Activated T-helper 1 cell treated with anti-CD3 and anti-CD28 coated beads, Interleukin-2, amount 50 U/mL, for 16 hours (primary cell): ENCODE measurements at places on chromosomes 12 and 14.
A peak's percentile ranks its signal among the peaks of the same experiment; 100 is the strongest.

DNA sequence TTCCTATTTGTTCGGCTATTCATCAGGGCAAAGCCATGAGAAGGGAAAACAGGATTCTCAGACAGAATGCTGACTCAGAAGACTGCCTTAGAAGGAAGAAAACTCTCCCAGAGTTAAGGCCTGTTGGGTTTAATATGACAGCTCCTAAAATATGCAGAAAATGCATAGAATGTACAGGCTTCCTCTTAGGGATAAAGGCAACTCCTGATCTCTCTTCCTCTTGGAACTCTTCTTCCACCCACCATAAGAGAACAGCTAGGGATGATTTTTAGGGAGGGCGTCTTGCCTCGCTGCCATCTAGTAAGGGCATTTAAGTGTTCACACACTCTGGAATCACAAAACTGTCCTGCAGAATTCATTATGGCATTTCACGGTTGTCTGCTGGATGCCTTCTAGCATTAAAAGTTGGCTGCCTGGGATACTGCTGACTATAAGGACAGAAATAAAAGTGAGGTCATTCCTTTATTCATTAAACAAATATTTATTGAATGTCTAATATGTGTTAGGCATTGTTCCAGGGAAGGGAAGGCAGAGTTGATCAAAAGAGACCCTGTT is 73.7 kb downstream of the DCAF5 start:
- no peak for DNase-seq

DNA sequence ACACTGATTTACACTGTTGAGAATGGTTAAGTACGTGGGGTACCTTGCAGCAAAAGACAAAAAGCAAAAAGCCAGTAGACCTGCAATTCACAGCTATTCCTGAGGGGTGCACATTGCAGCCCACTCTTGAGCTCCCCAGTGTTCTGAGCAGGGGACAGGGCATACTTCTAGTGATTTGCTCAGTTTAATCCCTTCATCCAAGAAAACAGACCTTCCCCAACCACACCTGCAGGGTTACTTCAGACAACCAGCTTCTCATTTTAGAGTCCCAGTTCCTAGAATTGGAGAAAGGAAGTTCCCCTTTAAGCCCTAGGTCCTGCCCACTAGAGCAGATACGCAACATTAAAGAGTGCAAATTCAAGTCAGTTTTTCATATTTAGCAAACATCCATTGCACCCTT is 3.6 kb upstream of the WSB2 start:
- DNase-seq, result no peak

- DNase-seq, result no peak
These were observed 86.2 kb upstream of the AMIGO2 start for GRCh38 chr12:47165934-47166333.

- no peak for DNase-seq
These were observed 250.5 kb downstream of the DPF3 start for GRCh38 chr14:72643317-72643801.

- DNase-seq, result no peak
These were observed 58.1 kb upstream of the SRSF5 start for GRCh38 chr14:69708586-69709560.

DNA sequence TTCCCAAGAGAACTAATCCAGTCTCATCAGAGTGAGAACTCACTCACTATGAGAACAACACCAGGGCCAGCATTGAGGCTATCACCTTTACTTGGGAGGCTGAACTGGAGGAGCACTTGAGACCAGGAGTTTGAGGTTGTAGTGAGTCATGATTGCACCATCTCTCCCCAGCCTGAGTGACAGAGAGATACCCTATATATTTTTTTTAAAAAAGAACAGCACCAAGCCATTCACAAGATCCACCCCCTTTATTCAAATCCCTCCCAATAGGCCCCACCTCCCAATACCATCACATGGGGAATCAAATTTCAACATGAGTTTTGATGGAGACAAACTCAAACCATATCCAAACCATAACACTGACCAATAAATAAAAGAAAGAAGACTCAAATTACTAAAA is 3.7 kb upstream of the TMX1 start:
- DNase-seq, result no peak

DNA sequence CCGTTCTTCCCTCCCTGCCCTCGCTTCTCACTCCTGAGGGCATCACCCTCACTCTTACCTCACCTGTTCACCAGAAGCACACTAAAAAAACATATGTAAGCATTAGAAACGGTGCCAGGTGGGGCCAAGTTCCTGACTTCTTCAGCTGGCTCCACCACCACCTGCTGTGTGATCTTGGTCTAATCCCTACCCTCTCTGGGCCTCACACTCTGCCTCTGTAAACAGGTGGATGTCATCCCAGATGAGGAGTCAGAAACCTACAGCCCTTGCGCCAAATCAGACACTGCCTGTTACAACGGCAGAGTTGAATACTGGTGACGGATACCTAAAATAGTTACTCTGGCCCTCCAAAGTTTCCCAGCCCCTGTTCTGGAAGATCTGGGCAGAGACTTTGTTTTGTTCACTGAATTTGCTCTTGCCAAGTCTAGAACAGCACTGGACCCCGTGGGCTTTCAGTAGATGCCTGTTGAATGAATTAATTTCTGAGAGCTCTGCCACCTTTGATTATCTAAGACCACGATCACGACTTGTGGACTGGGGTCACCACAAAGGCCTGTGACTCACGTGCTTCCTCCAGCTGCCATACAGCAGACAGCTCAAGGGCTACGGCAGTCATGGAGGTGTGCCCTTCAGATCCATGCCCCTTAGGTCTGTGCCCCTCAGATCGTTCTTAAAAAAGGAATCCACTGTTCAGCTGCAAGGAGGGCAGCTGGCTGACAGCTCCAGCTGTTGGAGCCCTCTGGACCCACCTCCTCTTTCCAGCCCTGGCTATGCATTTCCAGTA is 71.9 kb downstream of the GSC start:
- DNase-seq, result no peak

DNA sequence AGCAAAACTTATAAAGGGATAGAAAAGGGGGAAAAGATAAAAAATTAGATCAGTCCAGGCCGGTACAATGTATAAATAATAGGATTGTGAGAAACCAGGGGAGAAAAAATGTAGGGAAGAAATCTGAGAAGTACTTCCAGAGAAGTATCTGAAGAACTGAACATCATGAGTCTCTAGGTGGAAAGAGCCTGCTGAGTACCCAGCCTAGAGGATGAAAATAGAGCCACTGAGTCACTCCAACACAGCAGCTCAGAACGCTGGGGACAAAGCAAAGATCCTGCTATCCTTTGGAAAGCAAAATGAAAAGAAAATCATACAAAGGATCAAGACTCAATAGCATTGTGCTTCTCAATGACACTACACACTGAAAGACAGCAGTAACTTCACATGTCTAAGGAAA is 138.0 kb downstream of the ANO6 start:
- DNase-seq, result no peak

GRCh38 chr12:76480796-76481195 is 78.8 kb downstream of the OSBPL8 start:
- no peak for DNase-seq

- DNase-seq, result no peak
These were observed 556.7 kb upstream of the FBXO33 start for GRCh38 chr14:39988939-39989338.

GRCh38 chr12:55724226-55724939 is 4.2 kb downstream of the RDH5 start:
- DNase-seq, result peak; percentile 47

GRCh38 chr12:6758506-6759095 is 5.7 kb upstream of the MLF2 start:
- no peak for DNase-seq

- DNase-seq, result no peak
These were observed 80.5 kb upstream of the DACT1 start for GRCh38 chr14:58557242-58557641.

DNA sequence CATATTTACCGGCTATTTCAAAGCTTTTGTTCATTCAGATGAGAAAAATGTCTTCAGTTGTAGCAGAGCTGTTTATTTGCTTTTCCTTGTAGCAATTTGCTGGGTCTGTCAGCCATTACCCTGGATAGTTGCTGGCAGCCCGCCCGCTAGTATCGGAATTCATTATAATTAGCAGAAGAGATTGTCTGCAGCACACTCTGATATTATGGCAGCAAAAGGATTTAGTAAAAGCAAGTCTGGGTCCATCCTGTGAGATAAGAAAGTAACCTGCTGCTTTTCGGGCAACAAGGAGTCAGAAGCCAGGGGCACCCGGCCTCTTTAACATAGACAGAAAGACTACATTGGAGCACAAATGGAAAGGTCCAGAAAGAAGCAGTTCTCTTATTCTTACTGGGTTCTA is 6.1 kb upstream of the SLC35E3 start:
- DNase-seq, result no peak

DNA sequence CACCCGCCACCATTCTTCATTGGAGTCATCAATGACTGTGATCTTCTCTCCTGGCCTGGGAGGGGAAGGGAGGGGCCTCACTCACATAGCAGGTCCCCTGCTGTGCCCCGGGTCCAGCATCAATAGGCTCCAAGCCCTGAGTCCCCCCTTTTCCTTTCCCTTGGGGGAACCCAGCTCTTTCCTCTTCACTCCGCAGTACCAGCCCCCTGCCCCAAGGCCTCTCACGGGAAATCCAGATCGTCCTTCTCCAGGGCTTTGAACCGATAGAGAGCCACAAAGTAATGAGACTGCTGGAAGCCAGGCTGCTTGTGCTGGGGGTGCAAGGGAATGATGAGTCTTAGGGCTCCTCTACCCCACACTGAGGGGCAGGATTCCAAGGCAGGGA is 6.7 kb downstream of the STAC3 start:
- no peak for DNase-seq

- no peak for DNase-seq
These were observed 161.7 kb upstream of the PLEKHA5 start for GRCh38 chr12:18967814-18968213.

DNA sequence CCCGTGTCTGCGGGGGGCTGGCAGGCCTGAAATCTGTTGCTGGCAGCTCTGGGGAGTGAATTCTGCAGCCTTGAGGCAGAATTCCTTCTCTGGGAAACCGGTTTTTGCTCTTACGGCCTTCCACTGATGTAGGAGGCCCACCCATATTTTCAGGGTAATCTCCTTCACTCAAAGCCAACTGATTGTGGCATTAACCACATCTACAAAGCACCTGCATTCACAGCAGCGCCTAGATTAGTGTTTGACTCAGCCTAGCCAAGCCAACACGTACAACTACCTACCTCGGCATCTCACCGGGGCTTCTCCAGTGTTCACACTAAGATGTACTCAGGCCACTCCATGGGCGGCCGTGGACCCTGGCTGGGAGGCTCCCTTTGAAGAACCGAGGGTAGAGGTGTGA is 15.8 kb downstream of the C12orf43 start:
- no peak for DNase-seq

DNA sequence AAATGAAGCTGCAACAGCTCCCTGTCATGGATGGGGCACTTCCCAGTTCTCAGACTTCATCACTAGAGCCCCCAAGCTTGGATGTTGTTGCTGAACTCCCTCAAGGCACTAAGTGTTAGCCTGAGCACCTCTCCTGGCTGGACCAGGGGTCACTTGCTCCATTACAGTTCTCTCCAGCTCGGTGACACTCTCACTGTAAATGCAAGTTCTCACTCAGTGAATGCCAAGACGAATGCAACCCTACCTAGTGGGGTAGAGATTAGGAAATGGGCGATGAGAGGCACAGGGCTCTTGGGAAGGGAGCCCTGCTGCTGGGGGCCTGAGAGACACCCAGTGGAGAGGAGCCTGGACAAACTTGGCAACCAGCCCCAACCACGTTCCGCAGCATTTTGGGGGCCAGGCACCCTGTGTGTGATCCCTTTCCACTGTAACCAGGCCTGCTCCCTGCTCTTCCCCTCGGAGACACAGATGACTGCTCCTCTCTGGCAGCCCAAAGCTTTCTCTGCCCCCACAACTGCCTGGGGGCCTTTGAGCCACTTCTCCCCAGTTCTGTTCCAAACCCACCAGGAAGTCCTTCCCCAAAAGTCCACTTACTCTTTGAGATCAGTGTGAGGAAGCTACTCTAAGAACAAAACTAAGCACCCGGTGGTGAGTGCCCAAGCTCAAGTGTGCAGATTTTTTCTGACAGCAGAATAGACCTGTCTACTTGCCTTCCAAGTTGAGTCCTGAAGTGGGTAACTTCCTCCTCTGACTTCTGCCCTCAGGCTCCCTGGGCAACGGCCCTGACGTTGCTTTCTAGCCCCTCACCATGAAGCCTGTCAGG is 8.0 kb upstream of the SELPLG start:
- no peak for DNase-seq

DNA sequence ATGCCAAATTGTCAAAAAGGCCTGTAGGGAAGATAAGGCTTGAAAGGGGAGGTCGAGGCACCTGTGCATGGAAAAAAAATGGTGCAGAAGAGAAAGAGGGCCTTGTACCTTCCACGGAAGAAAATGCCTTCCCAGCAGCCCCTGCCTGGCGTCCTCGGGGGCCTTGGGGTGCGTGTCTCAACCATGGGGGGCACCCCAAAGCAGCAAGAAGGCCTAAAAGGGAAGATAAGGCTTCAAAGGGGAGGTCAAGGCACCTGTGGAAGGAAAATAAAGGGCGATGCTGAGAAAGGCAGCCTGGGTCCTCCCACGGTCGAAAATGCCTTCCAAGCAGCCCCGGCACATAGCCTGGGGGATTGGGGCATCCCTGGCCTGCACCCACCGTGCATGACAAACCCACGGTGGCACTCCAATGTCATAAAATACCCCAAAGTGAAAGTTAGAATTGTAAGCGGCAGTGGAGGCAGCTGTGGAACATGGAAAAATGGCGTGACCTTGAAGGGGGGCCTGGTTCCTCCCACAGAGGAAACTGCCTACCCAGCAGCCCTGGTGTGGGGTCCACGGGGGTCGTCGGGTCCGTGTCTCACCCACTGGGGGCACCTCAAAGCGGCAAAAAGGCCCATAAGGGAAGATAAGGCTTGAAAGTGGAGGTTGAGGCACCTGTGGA is 275.0 kb downstream of the ALG10 start:
- DNase-seq, result no peak

DNA sequence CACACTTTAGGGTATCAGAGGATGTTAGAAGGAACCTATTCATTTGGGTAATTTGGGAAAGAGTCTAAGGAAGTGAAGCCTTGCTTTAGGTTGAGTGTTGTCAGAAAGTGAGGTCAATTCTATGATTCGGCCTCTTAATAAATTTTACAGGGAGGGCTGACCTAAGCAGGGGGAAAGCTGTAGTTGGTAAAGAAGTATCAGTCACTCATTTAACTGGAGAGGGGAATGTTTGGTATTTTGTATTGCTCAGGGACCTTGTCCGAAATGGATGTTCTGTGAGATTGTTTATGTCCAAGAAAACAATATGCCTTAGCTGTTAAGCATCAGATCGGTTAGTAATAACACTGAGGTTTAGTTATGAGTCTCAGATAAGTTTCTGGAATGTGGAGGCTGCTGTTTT is 7.3 kb downstream of the CAND1 start:
- DNase-seq, result no peak

GRCh38 chr12:50241178-50241577 is 42.1 kb downstream of the LIMA1 start:
- DNase-seq, result no peak

DNA sequence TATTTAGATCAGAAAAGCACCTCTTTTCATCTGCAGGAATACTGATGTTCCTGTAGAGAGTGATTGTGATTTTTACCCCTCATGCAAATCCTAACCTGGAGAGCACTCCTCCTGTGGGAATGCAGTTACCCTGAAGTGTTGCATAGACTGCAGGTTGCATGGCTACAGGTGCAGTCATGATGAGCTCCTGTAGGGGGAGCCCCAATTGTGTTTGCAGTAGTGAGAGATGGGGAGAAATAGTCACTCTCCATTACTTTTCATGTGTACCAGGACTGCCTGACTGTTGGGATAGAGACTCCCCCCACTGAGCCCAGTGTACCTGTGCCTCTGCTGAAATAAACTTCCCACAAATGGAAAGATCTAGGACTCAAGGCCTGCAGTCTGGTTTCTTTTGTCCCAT is 1086.5 kb downstream of the SLC6A15 start:
- no peak for DNase-seq

GRCh38 chr12:43795716-43796280 is 10.3 kb downstream of the TWF1 start:
- DNase-seq, result no peak
